ENCODE measurements at places on chromosomes 4 and X.

DNA sequence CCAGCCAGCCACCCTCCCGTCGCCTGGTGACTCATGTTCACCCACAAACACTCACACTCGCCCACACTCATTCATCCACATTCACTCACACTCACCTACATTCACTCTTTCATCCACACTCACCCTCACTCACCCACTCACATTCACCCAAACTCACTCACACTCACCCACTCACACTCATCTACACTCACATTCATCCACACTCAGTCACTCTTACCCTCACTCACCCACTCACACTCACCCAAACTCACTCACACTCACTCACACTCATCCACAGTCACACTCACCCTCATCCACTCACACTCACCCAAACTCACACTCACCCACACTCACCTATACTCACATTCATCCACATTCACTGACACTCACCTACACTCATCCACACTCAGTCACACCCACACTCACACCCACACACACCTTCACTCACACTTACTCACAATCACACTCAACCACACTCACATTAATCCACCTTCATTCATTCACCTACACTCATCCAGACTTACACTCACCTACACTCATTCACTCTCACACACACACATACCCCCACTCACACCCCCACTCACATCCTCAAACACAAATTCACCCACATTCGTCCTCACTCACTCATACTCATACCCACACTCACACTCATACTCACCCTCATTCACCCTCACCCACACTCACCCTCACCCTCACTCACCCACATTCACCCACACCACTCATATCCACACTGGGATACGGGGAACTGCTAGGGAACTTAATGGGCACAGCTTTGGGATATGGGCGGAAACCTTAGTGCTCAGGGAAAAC lies 2221.6 kb upstream of the AGA start:
- no peak for DNase-seq

- no peak for DNase-seq
These were observed 768.3 kb downstream of the RAPGEF2 start for GRCh38 chr4:159871141-159871540.

DNA sequence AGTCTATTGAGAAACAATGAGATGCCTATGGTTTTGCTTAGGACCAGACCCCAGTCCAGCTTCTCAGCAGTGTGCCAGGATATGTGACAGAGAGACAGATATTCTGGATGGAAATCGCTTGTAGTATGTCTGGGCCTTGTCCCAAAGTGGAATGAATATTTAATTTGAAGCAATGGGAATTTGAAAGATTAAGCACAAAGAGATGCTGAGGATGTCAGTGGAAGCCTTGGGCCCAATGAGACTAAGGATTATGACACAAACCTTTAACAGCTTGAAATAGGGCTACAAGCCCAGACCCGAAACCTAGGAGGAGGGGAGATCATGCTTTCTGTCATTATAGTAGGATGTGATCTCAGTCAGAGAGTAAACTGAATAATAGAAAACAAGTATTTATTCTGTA lies 459.2 kb downstream of the FAT4 start:
- no peak for DNase-seq

GRCh38 chr4:38179690-38180377 lies 219.6 kb downstream of the PTTG2 start:
- peak; percentile 80 for DNase-seq

DNA sequence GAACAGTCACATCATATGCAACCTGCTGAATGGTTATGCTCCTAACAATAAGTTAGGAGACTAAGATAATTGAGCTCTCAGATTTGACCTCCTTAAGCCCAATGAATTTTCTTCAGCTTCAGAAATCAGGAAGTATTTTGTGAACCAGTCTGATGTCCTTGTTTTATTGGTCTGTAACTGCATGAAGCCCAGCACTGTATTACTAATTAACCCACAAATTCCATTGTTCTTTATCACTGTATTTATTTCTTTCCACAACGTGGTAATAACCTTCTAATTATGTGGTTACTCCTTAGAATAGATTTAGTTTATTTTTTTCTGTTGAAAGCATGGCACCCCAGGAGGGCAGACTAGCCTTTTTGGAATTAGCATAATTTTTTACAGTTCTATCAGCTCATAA lies 3.9 kb upstream of the MFAP3L start:
- no peak for DNase-seq
